Ovary (tissue), 10 donors: ENCODE measurements at places on chromosomes 13 and 19.

DNA sequence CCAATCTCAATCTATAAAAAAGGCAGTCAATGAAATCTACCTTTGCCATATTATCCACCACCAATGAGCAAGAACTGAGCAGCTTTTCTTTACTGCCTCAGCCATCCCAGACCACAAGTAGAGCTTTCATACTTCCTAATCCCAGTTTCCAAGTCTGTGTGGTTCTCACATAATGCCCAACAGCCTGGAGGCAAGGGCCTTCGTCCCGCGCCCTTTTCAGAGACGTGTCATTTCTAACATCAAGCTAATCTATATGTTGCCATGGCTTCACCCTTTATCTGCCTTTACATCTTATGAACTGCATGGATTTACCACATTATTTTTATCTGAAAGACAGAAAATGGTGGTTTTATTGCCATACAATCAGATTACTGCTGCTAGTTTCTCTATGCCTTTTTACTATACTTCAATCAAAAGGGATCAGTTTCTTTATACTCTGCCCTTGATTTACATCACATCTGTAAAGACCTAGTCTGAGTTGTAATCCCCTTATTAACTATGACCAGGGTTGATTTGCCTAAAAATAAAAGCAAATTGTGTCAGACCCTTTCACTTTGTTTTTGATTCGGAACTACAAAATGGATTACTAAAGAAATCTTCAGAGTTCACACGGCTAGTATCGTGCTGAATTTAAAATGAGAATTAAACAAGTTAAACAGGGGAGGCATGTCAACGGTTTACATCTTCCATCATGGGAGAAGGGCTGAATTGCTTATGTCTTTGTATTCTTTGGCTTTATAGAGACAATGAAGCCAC lies 5.9 kb downstream of the EFNB2 start:
- DNase-seq, result no peak

DNA sequence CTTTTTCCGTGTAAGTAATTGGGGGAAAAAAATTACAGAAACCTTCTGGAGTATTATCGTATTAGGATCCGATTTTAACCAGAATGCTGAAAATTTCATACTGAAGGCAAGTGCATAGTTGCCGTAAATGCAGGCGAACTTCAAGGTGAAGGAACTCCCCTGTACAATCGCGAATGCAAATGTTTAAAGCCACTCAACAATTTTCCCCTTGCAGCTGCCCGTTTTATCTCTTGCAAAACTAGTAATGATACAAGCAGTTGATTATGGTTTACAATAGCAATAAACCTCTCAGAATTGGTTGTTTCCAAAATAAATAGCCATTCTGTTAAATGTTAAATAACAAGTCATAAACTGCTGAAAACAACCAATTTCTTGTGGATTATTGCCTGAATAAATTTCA lies 105.7 kb downstream of the DNAJC15 start:
- no peak for DNase-seq

GRCh38 chr19:1237754-1238368 lies at the start of gene CBARP:
CBARP (minus strand) TSS chr19:1238005; CDS start chr19:1236100, 1,905 bp downstream.
- DNase-seq, result peak; percentile 68

DNA sequence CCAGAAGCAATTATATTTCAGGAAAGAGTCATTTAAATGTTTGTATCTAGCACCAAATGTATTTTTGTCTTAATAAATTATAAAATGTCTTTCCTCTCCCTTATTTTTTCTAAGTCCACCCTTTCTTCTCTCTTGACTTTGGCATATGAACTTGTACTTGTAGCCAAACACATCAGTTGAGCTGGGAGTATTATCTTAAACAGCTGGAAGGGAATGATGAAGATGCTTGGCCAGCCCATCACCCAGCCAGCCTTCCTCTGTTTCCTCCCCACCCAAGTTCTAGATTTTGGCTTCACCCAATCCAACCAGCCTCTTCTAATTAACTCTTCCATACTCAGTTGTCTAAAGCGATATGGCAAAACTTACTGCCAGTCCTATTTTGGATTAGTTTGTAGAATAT lies 272.5 kb downstream of the ENOX1 start:
- DNase-seq, result no peak

- DNase-seq, result no peak
Measured at GRCh38 chr19:12093777-12094176, 29.2 kb downstream of the ZNF844 start.

DNA sequence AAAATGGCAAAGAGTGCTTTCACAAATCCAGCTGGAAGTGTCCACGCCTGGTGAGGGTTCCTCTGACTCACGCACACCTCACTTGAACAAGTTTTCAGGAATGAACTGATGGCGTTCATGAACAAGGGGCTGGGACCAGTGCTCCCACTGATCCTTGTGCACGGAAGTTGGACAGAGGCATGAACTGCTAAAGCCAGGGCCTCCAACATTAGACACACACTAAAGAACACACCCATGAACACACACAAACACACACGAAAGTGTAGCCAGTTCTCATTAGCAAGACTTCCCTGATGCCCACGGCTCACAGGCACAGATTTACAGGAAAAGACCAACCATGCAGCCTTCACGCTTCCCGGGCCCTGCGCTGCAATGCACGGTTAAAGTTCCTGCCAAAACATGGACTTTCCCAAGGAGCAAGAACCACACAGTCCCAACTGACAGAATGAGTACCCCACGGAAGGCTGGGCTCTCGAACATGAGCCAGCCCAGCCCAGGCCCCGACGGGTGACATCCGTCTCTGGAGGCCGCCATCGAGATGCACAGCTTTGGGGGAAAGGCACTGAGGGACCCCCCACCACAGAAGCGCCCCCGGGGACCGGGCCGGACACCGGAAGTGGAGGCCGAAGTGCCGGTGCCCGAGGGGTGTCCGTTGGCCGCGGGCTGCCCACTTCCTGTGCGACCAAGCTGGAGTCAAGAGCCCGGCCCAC lies 808 bp downstream of the DNMT1 start:
- DNase-seq, result no peak

GRCh38 chr13:99740251-99740979 lies 231.2 kb downstream of the ZIC5 start:
- DNase-seq, result no peak

- DNase-seq, result no peak
Measured at GRCh38 chr19:29290853-29291252, 77.9 kb upstream of the UQCRFS1 start.
